Kasumi-1 (cell line): ENCODE measurements at places on chromosomes 3 and 15.

DNA sequence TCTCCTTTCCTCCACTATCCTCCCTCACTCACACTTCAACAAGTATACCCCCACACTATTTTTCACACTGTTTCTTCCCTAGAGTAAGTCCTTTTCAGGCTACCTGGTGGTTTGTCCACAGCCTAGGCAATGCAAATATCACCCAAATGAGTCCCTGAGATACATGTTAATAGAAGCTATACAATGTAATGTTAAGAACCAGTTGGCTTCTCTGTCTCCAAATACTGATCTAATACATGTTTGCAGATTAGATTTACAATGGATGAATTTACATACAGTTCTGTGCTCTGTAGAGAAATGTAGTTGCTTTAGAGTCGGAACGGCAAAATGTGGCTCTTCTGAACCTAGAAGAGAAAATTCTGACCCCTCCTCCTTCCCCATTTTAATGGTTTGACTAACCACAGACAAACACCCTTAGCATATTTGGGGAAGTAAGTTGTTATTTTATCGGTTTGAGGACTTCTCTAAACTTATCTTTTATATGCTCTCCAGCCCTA lies 63.6 kb upstream of the MBNL1 start:
- peak; percentile 93 for DNase-seq

DNA sequence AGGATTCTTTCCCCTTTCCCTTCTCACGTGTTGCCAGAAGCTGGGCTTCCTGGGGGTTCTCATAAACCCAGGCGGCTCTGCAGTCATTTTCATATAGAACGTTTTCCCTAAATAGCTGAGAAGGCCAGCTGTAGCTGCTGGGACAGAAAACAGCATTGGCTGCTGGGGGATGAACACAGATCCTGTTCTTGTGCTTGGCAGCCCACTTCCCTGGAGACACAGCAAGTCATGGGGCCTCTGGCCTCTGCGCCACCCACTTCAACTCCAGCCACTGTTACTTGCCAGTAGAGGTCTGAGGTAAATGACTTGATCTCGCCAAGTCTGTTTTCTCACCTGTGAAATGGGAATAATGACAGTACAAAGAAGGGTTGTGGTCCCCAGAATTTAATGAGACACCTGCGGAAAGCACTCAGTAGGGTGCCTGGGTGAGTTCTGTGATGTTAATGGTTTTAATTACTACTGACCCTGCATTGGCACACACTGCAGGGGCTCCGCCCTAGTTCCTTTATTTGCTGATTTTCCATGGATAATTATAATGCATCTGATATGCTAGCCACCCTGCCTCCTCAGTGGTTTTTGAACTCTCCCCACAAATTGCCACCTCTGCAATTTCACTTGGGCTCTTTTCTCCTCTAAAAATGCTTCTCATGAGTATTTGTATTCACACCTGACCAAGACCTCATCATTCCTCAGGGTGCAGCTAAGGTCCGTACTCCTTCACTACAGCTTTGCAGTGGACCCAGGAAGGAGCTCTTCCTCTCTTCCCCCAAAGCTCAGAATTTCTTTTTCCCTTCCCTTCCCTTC lies 274.7 kb downstream of the RPLP1 start:
- no peak for DNase-seq

GRCh38 chr15:51874751-51875644 lies 45.5 kb downstream of the TMOD3 start:
- no peak for DNase-seq

DNA sequence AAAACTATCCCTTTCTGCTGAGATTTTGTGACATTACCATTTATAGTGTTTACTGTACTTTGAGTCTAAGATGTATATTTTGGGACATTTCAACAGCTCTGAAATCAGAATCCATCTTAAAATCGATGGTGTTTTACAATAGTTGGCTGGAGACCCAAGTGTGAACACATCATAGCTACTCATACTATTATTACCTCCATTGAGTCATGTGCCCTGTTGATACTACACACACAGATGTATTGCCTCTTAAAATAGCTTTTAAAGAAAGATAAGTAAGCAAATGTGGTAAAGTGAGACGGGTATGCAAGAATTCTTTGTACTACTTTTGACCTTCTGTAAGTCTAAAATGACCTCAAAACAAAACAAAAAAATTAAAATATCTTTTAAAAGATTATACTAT lies 6.7 kb downstream of the LMOD3 start:
- DNase-seq = no peak

GRCh38 chr3:169354774-169355501 lies 308.6 kb downstream of the MECOM start:
- DNase-seq = no peak

DNA sequence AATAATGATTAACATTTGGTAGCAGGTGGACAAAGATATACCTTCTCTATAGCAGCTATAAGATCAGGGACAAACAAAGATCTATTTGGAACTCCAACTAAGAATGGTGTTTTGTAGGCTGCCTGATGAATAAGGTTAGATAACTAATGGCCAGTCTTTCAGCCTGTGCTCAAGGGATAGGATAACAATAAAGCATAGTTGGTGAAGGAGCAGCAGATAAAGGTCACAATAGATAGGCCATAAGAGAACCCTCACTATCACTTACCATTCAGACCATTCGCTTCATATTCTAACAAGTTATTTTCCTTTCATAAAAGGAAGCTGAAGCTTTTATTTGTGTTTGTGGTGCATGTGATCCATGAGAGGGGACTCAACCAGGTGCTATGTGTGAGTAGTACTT lies 19.8 kb downstream of the EPM2AIP1 start:
- no peak for DNase-seq
